Effector CD4-positive, alpha-beta T cell (primary cell): ENCODE measurements at places on chromosomes 6 and 20.

DNA sequence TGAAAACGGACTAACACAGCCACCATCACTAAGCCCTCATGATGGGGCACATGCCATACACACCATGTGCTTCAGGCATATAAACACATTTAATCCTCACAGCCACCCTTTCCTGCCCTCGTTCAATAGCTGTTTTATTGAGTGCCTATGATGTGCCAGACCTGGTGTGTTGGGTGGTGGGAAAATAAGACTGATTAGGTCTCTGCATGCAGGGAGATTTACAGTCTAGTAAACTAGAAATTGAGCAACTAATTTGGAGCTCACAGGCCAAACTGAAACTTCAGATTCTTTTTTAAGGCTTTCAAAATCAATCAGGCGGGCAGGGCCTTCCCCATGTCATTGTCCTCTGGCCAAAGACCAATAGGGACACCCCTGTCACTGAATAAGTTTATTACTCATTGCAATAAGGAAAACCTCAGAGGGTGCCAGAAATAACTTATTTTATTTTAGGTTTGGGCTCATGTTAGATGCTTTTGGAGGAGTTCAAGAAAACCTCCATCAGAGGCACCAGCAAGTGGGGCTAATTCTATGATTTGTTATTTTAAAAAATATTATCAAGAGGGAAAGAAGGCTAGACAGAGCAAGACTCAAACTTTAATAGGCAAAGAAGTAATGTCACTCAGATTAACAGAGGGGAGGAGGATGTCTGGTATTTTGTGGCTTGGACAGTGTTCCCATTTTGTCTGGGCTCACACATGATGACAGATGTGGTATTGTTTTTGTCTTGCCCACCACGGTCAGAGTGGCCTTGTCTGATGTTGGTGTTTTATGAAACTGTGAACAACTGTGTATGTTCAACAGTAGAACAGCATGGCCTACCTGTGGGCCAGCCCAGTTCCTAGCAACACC lies 12.0 kb downstream of the ZFP64 start:
- no peak for DNase-seq

GRCh38 chr6:20853828-20854227 lies 319.6 kb downstream of the CDKAL1 start:
- DNase-seq: no peak

DNA sequence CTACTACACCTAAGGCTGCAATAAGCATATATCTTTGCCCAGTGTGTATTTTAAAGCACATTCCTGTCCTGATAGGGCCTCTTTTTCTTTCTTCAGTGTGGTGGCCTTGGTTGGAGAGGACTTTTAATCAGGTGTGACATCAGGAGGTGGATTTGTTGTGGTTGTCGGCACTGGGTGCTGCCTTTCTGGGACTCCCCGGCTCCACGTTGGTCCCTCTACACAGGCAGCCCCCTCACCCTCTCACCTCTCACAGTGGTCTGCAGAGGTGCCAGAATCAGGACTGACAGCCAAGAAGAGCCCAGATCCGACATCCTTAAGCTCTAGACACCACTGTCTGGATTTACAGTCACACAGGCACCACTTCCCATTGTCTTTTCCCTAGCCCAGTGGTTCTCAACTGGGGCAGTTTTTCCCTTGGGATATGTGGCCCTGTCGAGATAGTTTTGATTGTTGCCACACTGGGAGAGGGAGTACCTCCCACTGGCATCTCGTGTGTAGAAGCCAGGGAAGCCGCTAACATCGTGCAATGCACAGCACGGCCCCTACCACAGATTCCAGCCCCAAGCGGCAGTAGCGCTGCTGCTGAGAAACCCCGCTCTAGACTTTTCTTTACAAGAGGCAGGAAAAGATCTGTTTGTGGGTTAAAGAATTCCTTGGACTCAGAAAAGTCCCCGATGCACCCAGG lies 314.1 kb downstream of the QKI start:
- DNase-seq: no peak

DNA sequence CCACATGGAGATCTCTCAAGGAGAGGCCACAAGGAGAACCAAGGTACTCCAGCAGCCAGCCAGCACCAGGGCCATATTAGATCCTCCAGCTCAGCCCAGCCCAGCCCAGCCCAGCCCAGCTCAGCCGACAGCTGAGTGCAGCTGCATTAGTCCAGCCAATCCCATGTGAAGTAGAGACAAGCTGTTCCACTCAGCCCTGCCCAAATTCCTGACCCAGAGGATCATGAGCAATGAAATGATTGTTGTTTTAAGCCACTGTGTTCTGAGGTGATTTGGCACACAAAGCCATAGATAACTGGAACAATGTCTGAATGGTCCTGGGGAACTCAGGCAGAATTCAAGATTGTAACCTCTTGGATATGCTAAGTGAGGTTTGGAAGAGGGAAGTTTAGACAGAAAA lies 59.5 kb upstream of the BMP2 start:
- DNase-seq: no peak
